ENCODE measurements at places on chromosomes 6 and 20. TPM values are rescaled to one million over a fixed set of nuclear protein-coding genes. Genes with fewer than 3 reads are reported as not detected.

MPC1 gene
- total RNA-seq, result 22.9 TPM

HLA-DPA1 gene
- 24.4 TPM for total RNA-seq

RING1 gene
- total RNA-seq, result 30.3 TPM

ATP6V1G2 gene
- 4.1 TPM for total RNA-seq

UNC93A gene
- total RNA-seq, result not detected

ACSS1 gene
- 5.5 TPM for total RNA-seq

SUMO4 gene
- total RNA-seq, result 10.0 TPM

LHFPL5 gene
- not detected for total RNA-seq

COL21A1 gene
- not detected for total RNA-seq

AGER gene
- total RNA-seq, result 26.3 TPM

FOXS1 gene
- total RNA-seq, result not detected

SLC12A5 gene
- total RNA-seq, result 0.34 TPM

LMBRD1 gene
- total RNA-seq, result 23.1 TPM

WASF1 gene
- total RNA-seq, result 3.9 TPM
